Spinal cord (tissue), 10 donors: ENCODE measurements at places on chromosomes 1 and 21. TPM values are rescaled to one million over a fixed set of nuclear protein-coding genes. Genes with fewer than 3 reads are reported as not detected.

IVL gene
- total RNA-seq: not detected

DNA sequence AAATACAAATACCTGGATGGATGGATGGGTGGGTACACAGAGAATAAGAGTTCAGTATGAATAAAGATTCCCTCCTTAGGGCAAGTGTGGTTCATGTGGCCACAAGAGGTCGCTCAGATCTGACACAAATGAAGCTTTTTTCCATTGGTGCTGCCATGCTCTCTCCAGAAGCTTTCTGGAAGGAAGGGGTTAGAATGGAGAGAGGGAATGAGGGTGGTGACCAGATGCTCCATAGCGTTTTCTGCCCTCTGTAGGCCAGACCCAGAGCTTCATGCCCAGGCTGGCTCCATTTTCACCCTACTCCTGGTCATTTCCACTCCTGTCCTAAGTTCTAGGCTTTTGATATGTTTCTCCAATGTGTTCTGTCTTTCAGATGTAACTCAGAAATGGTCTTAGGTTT lies 3.3 kb upstream of the FCRL6 start:
- DNase-seq: peak; percentile 87

DNA sequence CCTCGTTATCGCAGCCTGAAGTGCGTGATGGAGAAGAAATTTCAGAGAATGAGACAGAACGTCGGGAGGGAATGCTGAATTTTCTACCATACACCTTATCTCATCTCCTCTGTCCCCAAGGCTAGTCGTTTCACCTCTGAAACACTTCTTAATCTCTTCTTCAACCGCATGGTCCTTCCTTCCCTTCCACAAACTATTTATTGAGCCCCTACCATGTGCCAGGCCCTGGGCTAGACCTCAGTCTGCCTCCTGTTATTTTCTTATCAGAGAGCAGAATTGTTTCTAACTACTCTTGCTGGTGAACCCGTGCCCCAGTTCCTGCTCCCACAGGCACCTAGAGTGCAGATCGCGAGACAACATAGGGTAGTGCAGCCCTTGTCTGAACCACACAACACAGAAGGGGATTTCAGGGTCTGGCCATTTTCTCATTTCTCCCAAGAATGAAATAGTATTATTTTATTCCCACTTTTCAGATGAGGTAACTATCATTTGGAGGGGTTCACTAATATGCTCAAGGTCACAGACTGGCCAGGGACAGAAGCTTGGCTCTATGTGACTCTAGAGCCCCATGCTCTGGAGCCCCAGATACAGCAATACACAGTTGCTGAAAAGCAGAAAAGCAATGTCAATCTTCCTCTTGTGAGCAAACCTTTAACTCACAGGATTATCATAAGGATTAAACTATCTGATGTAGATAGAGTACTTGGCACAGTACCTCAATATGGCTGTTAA lies 598 bp upstream of the ADIPOR1 start:
- DNase-seq: no peak

DIO1 gene
- 0.11 TPM for total RNA-seq

- DNase-seq: no peak
Measured at GRCh38 chr21:23496729-23497128, 2110.6 kb downstream of the MRPL39 start.

S100A9 gene
- total RNA-seq: 829 TPM

GCLM gene
- total RNA-seq: 17.6 TPM

S100A3 gene
- total RNA-seq: not detected

GRCh38 chr1:24981631-24982005 lies 51.5 kb upstream of the RUNX3 start:
- DNase-seq: no peak

DNA sequence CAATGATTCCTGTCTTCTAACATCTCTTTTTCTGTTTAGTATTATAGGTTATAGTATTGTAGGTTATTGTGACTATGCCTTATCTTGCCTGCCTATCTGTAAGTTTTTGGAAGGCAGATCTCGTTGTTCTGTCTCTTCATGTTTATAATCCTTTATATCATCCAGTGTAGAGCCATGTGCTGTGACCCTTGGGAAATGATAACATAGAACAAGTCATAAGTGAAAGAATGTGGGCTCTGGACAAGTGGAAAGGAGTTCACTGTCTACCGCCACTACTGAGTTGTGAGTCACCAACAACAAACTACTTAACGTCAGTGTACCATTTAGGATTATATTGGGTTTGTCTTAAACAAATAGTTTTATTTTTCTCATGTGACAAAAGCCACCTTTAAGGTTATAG lies 139.3 kb downstream of the LYPLAL1 start:
- DNase-seq: no peak

PLA2G2C gene
- not detected for total RNA-seq

DNA sequence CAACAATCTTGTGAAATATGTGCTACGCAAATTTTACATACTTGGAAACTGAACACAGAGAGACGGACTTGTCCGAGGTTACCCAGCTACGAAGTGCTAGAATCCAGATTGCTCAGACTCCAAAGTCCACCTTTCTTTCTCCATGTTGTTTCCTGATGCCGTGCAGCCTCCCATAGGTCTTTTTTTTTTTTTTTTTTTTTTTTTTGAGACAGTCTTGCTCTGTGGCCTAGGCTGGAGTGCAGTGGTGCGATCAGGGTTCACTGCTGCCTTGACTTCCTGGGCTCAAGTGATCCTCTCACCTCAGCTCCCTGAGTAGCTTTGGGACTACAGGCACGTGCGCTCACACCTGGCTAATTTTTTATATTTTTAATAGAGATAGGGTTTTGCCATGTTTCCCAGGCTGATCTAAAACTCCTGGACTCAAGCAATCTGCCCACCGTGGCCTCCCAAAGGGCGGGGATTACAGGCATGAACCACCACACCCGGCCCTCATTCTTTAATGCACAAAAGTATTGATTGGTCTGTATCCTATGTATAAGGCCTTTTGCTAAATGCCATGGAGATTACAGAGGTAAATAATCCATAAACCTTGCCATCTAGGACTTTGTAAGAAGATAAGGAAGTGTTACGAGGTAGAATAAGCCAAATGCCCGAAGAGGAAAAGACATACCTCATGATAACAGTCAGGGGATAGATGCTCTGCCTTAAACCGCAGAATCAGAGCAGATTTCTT lies 92.8 kb downstream of the C1orf21 start:
- no peak for DNase-seq

CR2 gene
- 0.20 TPM for total RNA-seq

PTPRU gene
- 43.6 TPM for total RNA-seq

DNA sequence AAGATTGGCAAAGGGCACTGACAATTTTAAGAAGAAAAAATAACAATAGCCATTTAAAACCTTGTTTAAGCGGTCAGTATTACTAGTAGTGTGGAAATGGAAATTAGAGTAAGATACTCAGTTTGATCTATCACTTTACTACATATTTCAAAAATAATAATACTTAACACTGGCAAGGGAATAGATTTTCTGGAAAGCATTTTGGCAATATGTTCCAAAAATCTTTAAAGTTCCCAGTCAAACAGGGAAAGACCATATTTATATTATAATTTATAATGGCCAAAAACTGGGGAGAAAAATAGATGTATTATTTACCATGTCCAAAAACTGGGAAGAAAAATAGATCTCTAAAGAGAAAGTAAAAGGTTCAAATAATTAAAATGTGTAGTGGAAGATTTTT lies 28.6 kb upstream of the C1orf21 start:
- DNase-seq: no peak

GRCh38 chr1:72724951-72725861 lies 442.9 kb upstream of the NEGR1 start:
- no peak for DNase-seq

DNA sequence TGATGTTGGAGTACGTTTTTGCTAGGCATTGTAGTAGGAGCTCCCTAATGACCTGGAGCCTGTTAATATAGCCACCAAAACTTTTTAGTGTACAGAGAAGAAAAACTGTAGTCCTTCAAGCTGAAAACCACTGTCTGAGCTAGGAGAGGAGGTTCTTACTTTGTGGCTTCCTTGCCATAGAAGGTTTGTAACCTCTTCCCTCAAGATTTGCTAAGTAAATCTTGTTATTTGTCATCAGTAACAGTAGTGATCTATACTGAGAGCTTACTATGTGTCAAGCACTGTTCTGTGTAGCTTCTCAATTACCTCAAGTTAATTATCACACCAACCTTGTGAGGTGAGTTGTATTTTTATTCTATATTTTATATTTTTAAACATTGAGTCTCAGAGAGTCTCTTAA lies 21.2 kb upstream of the LRRC8C start:
- no peak for DNase-seq

YARS1 gene
- total RNA-seq: 54.3 TPM

UTP11 gene
- 46.6 TPM for total RNA-seq

GRCh38 chr21:35088319-35088771 lies 39.2 kb upstream of the RUNX1 start:
- DNase-seq: no peak

- DNase-seq: no peak
Measured at GRCh38 chr1:196567238-196567637, 41.0 kb downstream of the KCNT2 start.

SLAMF7 gene
- 0.11 TPM for total RNA-seq

- no peak for DNase-seq
Measured at GRCh38 chr1:209839875-209840546, 12.2 kb downstream of the UTP25 start.

C1orf115 gene
- 10.1 TPM for total RNA-seq

GRCh38 chr1:177067752-177068410 lies 96.6 kb downstream of the ASTN1 start:
- no peak for DNase-seq

GRCh38 chr1:179217943-179218507 lies 11.5 kb downstream of the ABL2 start:
- DNase-seq: no peak

- no peak for DNase-seq
Measured at GRCh38 chr21:15978215-15978738, 248.5 kb downstream of the USP25 start.

PRAMEF7 gene
- total RNA-seq: not detected

DNA sequence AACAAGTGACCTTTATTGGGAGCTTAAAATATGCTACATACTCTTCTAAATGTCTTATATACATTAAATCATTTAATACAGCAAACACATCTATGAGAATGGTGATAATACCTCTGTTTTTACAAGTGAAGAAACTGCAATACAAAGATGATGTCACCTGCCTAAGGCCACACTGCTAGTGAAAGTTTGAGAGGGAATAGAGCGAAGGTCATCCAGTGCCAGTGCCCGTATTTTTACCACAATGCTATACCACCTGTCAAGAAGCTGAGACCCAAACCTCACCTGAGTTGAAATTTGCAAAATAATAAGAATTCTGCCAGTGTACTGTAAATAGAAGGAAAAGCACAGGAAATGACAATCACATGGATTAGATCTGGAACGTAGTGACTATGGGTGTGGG lies 200.4 kb upstream of the TMPRSS15 start:
- no peak for DNase-seq

DNA sequence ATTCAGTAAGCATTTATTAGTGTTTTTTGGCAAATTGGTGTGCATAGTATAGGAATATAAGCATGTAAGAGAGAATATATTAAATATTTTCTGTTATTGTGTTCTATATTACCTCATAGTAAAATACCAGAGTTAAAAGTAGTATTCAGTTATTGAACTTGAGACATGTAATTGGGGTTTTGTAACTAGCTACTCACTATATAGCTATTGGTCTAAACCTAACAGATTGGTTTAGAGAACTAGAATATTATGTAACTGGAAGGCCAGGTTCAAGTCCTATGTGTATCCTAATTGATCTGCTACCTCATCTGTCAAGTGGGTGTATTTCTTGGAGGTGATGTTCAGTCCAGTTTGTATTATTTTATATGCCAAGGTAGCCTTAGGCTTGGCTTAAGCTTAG lies 26.3 kb downstream of the CLIC4 start:
- DNase-seq: no peak

DNA sequence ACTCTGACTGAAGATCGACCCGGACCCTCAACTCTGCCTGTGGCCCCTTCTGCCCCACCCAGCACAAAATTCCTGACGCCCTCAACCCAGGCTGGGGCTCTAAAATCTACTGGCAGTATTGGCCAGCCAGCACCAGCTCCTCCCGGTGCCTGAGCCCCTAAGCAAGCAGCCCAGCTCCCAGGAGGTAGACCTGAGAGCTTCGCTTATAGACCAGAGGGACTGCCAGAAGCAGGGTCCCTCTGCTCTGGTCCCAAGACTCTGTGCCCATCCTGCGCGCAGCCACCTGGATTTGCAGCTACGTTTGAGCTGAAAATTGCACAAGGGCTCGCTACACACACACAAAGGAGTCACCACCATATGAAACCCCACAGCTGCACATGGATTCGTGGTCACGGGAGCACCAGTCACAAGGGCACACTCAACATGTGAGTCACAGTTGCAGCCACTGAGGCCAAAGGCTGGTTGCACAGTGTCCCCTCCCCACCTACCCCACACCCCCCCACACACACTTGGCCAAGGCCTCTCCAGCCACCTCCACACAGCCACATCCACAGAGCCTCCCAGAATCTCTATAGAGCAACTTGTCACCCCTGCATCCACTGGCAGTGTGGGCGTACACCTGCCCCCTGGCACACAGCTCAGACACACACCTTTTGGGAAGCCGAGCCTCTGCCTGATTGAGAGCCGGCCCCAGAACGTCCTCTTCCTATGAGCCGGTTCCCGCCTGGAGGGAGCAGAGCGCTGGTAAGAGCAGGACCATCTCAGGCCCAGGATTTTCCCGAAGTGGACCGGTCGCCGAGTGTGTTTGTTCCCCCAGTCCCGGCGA lies 1.1 kb upstream of the DMBX1 start:
- no peak for DNase-seq

GRCh38 chr1:198086051-198086745 lies 70.6 kb upstream of the NEK7 start:
- no peak for DNase-seq

GRCh38 chr1:32438136-32438535 lies 26.7 kb upstream of the ZBTB8B start:
- DNase-seq: no peak

CD34 gene
- 13.4 TPM for total RNA-seq

DNA sequence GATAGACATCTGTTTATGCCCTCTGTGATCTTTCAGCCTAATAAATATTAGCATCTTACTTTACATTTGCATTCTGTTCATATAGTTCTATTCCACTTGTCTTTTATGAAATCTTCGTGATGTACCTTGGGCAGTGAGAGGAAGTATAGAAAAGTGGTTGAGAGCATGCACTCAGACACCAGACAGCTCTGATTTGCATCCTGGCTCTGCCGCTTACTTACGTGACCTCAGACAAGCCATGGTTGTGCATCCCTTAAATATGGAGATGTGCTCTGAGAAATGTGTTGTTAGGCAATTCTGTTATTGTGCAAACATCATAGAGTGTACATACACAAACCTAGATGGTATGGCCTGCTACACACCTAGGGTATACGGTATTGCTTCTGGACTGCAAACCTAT lies 22.9 kb downstream of the OVGP1 start:
- no peak for DNase-seq

ESRRG gene
- 42.7 TPM for total RNA-seq

GRCh38 chr1:22253012-22253790 lies 110.3 kb upstream of the WNT4 start:
- no peak for DNase-seq

DNA sequence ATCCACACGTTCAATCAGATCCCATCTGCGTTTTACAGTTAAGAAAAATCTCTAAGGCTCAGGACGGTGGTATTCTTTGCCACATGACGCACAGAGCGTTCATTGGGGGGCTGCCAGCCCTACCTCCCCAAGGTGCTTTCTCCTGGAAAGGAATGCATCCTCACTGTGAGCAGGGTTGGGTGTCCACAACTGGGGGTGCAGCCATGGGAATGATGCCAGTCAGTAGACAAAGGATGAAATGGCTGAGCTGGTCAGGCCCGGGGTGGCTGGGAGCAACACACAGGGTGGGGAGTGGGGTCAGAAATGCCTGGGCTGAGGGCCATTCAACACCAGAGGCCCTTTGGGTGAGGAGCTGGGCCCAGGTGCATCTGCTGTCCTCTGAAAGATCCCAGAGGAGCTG lies 25.9 kb downstream of the OPTC start:
- DNase-seq: no peak

- no peak for DNase-seq
Measured at GRCh38 chr1:111203681-111204200, 3.3 kb upstream of the DENND2D start.

PAQR6 gene
- 43.1 TPM for total RNA-seq
